Activated CD8-positive, alpha-beta memory T cell treated with anti-CD3 and anti-CD28 coated beads, Interleukin-2, amount 10 ng/mL, durations not matched to agents 7 days and 5 days (primary cell): ENCODE measurements at places on chromosomes 13 and 19.
A peak's percentile ranks its signal among the peaks of the same experiment; 100 is the strongest.

DNA sequence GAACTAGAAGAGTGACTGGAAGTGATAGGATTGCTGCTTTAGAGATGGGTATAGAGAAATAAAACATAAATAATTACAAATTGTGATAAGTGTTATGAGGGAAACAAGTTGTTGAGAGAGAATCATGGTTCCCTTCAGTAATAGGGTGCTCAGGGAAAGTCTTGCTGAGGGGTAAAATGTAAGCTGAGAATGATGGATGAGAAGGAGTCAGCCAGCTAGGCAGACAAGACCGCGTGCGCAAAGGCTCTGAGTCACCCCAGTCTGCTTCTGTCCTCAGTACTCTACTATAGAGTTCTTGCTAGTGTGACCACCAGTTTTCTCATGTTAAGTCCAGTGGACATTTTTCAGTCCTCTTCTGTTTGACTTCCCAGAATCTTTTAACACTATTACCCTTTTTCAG lies 39.5 kb downstream of the PCCA start:
- peaks cover 16% of the 10 kb centered on the region for H3K36me3 ChIP-seq
- H3K27me3 ChIP-seq: no peaks in the 10 kb centered on the region
- no peak for DNase-seq
- no peak overlapping the region for H3K27ac ChIP-seq
- no peak overlapping the region for H3K4me3 ChIP-seq

DNA sequence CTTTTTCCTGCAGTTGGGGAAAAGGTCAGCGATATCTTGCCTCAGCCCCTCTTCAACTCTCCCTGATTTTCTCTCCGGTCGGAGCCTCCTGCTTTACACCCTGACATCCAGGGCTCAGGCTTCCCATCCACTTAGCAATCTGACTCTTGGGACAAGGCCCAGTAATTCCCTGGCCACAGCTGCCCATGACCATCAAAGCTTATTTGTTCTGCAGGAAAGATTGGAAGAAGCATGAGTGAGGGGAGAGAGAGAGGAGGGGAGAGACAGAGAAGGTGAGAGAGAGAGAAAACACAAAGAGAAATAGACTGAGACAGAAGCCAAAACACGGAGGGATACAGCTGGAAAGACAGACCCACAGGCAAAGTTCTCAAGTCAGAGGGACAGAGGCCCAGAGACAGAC lies 13.7 kb downstream of the SYT3 start:
- H3K36me3 ChIP-seq: no peaks in the 10 kb centered on the region
- no peaks in the 10 kb centered on the region for H3K4me1 ChIP-seq
- no peak overlapping the region for H3K4me3 ChIP-seq
- H3K27ac ChIP-seq: no peak overlapping the region
- H3K27me3 ChIP-seq: no peaks in the 10 kb centered on the region
- no peak for DNase-seq

DNA sequence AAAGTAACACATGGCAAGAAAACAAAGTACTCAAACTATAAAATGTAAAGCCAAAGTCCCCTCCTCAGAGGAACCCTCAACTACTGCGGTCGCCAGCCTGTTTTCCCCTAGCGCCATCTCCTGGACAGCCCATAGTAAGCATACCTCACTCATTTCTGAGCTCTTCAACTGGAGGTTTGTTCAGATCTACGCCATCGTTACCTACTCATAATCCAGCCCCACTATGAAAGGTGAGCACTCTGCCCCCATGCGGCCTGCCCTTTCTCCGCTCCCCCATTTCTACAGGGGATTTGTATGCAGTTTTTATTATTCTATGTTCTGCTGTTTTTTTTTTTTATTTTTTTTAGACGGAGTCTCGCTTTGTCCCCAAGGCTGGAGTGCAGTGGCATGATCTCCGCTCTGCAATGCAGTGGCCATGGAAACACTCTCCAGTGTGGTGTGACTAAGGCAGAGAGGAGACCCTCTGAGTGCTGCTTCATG lies 26.2 kb downstream of the OPA3 start:
- DNase-seq: peak; percentile 81
- H3K4me1 ChIP-seq: peaks cover 15% of the 10 kb centered on the region
- no peak overlapping the region for H3K27ac ChIP-seq
- no peaks in the 10 kb centered on the region for H3K27me3 ChIP-seq

GRCh38 chr13:82688400-82688994 lies 1193.8 kb downstream of the SLITRK1 start:
- H3K27me3 ChIP-seq: no peaks in the 10 kb centered on the region
- H3K4me3 ChIP-seq: peak overlapping the region; percentile 71
- peak overlapping the region; percentile 82 for H3K27ac ChIP-seq
- H3K4me1 ChIP-seq: peaks cover 18% of the 10 kb centered on the region

DNA sequence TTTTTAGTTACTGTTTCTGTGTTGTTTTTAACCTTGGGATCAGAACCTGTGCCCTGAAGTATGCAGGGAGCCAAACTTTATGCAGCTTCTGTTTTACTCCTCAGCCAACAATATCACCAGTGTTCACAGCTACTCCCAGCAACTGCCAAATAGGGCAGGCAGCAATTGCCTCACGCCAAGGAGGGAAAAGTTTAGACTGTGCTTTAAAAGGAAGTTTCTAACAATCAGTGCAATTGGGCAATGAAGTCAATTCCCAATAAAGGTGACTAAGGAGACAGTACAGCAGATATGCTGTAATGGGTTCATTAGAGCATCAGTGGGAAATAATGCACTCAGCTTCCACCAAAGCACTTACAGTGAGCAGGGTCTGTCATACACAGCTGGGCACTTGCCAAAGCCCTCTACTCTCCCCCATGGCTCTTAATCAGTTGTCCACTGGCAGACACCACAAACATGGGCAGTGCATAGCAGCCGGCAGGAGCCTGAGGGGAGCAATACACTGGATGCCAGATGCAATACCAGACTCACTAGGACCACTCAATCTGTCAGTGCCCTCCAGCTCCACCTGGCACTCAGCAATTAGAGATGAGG lies 19.3 kb downstream of the ENOX1 start:
- H3K4me1 ChIP-seq: no peaks in the 10 kb centered on the region
- no peak for DNase-seq
- H3K27ac ChIP-seq: no peak overlapping the region
- no peak overlapping the region for H3K4me3 ChIP-seq
- H3K36me3 ChIP-seq: no peaks in the 10 kb centered on the region
- peaks cover 33% of the 10 kb centered on the region for H3K27me3 ChIP-seq

DNA sequence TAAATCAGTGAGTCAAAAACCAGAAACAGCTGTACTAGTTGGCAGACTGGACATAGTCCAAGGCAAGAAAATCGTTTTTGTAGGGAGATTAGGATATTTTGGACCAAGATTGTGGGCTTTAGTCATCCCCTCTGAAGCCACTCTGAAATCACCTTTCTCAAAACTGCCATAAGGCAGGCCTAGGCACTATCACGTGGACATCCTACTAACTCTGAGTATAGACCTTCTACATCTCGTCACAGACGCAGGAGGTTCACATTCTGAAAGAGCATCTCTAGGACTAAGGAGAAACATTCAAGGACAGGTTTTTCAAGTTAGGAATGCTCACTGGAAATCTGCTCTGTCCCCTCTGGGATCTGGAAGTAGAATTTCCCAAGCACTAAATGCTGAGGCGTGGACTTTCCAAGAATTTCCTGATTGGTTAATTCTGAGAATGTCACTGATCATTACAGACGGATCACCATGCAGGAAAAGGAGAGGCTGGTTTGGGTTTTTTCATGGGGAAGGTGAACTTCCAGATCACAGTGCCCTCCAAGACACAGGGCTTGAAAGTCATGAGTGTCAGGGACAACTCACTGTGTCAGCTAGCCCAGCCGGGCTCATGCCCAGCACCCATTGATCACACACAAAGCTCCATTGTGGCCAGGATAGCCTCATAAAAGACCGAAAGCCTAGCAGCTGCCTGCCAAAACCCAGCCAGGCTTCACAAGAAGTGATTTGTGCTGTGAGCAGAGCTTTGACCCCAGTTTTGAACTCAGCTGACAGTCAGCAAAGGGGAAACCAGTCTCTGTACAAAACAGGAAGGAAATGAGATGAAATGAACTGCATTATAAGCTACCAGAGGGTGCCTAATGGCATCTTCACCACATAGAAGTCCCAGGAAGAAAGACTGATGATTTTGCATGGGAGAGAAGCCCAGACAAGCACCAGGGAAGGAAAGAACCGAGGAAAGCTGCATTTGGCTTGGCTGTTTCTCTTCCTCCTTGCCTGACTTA lies 2.7 kb upstream of the RUBCNL start:
- peak overlapping the region; percentile 55 for H3K27ac ChIP-seq
- H3K4me1 ChIP-seq: peaks cover 30% of the 10 kb centered on the region
- no peak overlapping the region for H3K4me3 ChIP-seq

DNA sequence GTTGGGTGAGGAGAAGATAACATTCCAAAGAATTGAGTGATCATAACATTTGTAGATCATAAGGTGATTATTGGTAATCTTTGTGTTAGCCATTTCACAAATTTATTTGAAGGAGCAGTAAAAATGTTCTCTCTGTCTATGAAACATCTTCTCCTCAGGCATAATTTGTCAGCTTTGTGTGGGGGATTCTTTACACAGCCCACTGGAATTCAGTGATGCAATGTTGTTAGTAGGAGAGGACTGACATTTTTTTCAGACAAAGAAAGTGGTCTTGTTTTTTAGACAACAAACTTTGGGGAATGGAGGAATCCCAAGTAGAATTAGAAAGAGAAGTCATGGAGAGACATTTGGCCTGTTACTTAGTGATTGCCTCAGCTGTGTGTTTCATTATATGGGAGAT lies 100.3 kb downstream of the ITGBL1 start:
- H3K36me3 ChIP-seq: no peaks in the 10 kb centered on the region
- no peak overlapping the region for H3K27ac ChIP-seq
- peaks cover 5% of the 10 kb centered on the region for H3K27me3 ChIP-seq
- no peak for DNase-seq

DNA sequence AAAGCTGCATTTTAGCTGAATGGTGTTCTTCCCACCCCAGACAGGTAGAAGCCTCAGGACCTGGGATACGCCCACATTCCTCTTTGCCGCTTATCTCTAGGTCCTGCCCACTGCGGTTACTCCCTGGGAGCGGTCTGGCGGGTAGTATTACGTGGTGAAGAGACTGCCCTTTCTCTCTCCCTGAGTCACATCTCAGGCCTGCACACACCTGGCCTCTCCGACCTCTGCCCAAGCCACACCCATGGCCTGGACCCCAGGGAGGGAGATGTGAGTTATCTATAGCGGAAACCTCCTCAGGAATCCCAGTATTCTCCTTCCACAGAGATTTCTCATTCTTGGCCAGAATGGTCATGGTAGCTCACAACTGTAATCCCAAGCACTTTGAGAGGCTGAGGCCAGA lies 17.3 kb downstream of the RHPN2 start:
- no peak overlapping the region for H3K4me3 ChIP-seq
- no peaks in the 10 kb centered on the region for H3K4me1 ChIP-seq
- DNase-seq: no peak

GRCh38 chr13:23735329-23735728 lies 153.9 kb downstream of the MIPEP start:
- H3K27ac ChIP-seq: no peak overlapping the region
- H3K4me1 ChIP-seq: peaks cover 2% of the 10 kb centered on the region
- H3K36me3 ChIP-seq: no peaks in the 10 kb centered on the region
- DNase-seq: no peak
- no peaks in the 10 kb centered on the region for H3K27me3 ChIP-seq
